ENCODE measurements at places on chromosomes 2 and 18.
A peak's percentile ranks its signal among the peaks of the same experiment; 100 is the strongest.

DNA sequence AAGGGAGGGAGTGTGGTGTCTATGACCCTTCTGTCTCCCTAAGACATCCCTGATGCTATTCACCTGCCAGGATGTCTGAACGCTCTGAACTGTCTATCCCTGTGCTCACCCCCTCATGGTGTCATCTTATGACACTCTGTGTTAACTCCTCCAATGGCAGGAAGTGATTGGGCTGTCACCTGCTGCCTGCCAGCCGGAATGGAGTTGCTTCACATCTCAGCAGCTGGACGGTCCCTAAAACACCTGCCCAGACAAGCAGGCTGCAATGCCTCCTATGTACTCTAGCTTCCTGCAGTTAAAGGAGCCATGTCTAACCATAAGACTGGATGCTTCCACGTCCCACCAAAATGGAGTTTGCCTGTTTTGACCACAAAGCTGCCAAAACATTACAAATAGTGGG lies 99.9 kb downstream of the CPO start:
- no peak for DNase-seq

GRCh38 chr2:20666304-20667150 lies at the start of gene GDF7:
Gene GDF7, plus strand, starts transcription at chr2:20667144. Its CDS starts 96 bp downstream, at chr2:20667240.
- no peak for DNase-seq

GRCh38 chr2:46142546-46143428 lies 154.4 kb upstream of the EPAS1 start:
- no peak for DNase-seq

DNA sequence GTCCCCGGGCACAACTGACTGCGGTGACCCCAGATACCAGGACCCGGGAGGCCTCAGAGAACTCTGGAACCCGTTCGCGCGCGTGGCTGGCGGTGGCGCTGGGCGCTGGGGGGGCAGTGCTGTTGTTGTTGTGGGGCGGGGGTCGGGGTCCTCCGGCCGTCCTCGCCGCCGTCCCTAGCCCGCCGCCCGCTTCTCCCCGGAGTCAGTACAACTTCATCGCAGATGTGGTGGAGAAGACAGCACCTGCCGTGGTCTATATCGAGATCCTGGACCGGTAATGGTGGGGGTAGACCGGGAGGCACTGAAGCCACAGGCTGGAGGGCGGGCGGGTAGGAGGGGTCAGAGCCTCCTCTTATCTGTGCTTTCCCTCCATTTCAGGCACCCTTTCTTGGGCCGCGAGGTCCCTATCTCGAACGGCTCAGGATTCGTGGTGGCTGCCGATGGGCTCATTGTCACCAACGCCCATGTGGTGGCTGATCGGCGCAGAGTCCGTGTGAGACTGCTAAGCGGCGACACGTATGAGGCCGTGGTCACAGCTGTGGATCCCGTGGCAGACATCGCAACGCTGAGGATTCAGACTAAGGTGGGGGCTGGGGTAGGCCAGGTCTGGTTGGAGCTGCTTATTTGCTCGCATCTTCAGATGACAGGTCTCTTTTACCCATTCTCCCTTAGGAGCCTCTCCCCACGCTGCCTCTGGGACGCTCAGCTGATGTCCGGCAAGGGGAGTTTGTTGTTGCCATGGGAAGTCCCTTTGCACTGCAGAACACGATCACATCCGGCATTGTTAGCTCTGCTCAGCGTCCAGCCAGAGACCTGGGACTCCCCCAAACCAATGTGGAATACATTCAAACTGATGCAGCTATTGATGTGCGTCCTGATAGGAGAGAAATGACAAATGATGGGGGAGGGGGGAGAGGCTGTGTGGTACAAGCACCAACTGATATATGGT lies 780 bp downstream of the HTRA2 start:
- peak; percentile 55 for DNase-seq

GRCh38 chr2:168781191-168781817 lies 21.1 kb upstream of the NOSTRIN start:
- no peak for DNase-seq

- DNase-seq, result no peak
These were observed 308.3 kb upstream of the EPAS1 start for GRCh38 chr2:45988879-45989278.

- DNase-seq, result peak; percentile 94
These were observed 24.5 kb upstream of the PEX13 start for GRCh38 chr2:60992985-60993392.

GRCh38 chr2:145404690-145405089 lies 884.8 kb upstream of the ZEB2 start:
- DNase-seq, result no peak

DNA sequence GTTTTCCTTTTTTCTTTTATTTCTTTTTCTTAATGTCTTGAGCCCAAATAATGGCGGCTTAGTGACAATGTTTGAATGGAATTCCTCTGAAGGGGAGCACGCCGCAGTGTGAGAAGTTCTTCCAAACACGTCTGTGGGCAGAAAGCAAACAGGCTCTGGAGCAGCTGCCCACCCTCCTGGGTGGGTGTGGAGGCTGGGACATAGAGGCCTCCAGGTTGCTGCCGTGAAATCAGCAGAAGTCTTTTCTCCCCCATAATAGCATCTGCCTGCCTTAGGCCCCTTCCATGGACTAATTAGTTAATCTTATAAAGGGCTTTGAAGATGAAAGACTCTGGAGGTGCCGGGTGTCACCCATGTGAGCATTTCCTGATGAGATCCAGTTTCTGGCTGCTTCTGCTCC lies 213.9 kb downstream of the SH3RF3 start:
- DNase-seq, result no peak

GRCh38 chr2:232635820-232636219 lies 2.4 kb downstream of the EFHD1 start:
- DNase-seq, result no peak

- DNase-seq, result no peak
These were observed 68.9 kb upstream of the NCK2 start for GRCh38 chr2:105675841-105676240.

DNA sequence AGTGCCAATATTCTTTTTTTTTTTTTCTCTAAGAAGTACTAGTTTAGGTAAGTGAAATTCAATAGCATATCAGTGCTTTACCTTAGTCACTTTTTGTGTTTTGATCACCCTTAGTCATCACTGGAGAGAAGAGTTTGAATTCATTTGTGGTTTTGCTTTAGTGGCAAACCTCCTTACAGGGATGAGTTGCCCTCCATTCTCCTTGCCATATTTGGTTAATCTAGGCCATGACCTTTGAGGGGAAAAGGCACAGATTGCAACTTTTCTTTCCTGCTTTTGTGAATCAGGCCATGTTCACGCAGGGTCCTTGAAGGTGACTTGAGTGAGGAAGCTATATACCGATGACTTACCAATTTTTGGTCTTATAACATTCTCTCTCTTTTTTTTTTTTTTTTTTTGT lies 34.4 kb downstream of the PLEKHA3 start:
- DNase-seq, result no peak

GRCh38 chr2:162041485-162041884 lies 32.5 kb downstream of the DPP4 start:
- DNase-seq, result no peak

- DNase-seq, result no peak
These were observed 52.3 kb downstream of the BAZ2B start for GRCh38 chr2:159564081-159564480.

DNA sequence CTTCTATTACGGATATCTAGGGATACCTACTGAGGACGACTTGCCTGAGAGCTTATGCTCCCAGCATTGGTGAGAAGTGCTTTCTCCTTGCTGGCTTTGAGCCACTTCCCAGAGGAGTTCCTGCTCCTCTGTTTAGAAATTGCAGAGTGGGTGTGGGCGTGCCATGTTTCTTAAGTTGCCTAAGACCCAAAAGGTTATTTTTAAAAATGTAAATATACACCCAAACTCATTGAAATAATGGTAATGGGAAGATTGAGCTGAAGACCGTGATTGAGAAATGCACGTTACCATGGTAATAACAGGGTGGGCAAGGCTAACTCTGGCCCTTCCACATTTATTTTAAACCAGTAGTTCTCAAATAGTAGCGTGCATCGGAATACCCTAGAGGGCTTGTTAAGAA lies 17.2 kb upstream of the TMEM200C start:
- DNase-seq, result no peak

DNA sequence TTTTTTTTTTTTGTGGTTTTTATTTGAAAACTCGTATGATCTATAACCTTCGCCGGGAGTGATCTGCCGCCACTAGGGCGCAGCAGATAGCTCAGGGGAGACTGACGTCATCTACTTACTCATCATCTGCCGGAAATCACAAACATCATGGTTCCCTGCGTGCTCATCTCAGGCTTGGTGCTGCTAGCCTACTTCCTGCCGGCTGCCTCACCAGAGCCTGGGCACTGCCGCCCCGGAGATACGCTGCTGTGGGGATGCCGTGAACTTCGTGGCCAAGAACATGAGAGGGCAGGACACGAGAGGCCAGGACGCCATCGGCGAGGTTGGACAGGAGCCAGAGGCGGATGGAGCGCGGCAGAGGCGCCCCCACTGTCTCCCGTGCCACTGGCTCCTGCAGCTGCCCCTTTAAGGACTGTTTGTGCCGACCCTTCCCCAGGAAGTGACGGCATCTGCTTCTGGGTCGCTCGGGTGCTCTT lies 68.8 kb downstream of the DOK6 start:
- peak; percentile 68 for DNase-seq

DNA sequence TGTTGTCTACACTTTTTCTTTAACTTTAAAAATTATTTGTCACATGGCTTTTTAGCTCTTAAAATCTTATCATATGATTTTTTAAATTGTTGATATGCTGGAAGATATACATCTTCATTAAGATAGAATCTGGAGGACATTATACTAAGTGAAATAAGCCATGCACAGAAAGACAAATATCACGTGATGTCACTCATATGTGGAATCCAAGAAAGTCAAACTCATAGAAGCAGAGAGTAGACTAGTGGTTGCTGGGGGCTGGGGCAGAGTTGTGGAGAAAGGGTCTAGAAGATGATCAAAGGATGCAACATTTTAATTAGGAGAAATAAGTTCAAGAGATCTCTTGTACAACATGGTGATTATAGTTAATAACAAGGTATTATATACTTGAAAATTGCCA lies 280.9 kb downstream of the GULP1 start:
- no peak for DNase-seq

GRCh38 chr2:149076863-149077412 lies 38.4 kb downstream of the LYPD6B start:
- no peak for DNase-seq
